SHP77 (cell line): ENCODE measurements at places on chromosomes 7 and 10.

- no peak for DNase-seq
These were observed 27.4 kb upstream of the FXYD4 start for GRCh38 chr10:43344051-43344450.

- no peak for DNase-seq
These were observed 184.4 kb downstream of the MDFIC start for GRCh38 chr7:115106316-115106715.

DNA sequence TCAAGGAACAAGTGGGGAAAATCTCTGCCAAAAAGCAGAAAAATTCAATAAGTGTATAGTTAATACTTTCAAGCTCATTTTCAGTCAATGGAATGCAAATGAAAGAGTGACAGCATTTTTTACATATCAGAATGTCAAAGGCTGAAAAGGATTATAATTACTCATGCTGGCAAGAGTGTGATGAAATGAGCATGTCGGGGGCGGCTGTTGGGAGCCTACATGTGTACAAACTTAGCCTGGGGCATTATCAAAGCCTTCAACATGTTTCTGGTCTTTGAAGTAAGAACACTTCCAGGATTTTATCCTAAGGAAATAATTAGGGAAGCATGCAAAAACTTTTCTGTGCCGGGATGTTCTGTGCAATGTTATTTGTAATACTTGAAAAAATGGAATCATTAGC is 221.7 kb upstream of the LYZL1 start:
- DNase-seq: no peak

GRCh38 chr7:100360135-100360854 is 2.4 kb downstream of the PILRB start:
- no peak for DNase-seq

- DNase-seq: no peak
These were observed 155.6 kb downstream of the ANLN start for GRCh38 chr7:36545291-36545690.

DNA sequence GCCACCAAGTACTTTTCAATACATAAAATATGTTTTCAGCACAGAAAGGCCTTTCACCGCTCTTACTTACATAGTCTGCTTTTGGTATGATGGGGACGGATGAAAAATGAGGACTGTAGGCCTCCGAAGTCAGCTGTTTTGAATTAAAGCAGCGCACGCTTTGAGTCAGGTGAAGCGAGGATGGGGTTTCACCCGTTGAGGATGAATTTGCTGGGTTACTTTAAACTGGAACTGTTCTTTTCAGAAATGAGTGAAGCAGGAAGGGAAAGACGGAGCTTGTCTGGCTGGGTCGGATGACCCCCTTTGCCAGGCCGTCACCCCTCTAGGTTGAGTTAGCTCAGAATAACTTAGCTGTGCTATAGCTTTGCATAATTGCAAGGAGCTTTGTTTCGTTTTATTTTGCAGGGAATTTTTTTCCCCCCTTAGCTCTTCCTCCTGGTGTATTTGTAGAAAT is 40.0 kb downstream of the CUX1 start:
- DNase-seq: no peak
